Progenitor cell of endocrine pancreas (in vitro differentiated cells): ENCODE measurements at places on chromosomes 4 and X.

GRCh38 chr4:69522554-69522953 lies 26.8 kb upstream of the UGT2B4 start:
- H3K4me3 ChIP-seq, result no peak overlapping the region
- H3K4me1 ChIP-seq, result peaks cover 17% of the 10 kb centered on the region
- H3K36me3 ChIP-seq, result no peaks in the 10 kb centered on the region
- H3K27ac ChIP-seq, result no peak overlapping the region
- H3K27me3 ChIP-seq, result no peaks in the 10 kb centered on the region
- DNase-seq, result no peak

GRCh38 chrX:124488412-124489161 lies 142.2 kb downstream of the SH2D1A start:
- no peak overlapping the region for H3K27ac ChIP-seq
- H3K27me3 ChIP-seq, result no peaks in the 10 kb centered on the region
- no peak overlapping the region for H3K4me3 ChIP-seq

- H3K4me3 ChIP-seq, result no peak overlapping the region
- no peaks in the 10 kb centered on the region for H3K36me3 ChIP-seq
- H3K27ac ChIP-seq, result no peak overlapping the region
- no peak for DNase-seq
- H3K27me3 ChIP-seq, result no peaks in the 10 kb centered on the region
Measured at GRCh38 chrX:44828008-44828605, 15.7 kb upstream of the DUSP21 start.

- peaks cover 16% of the 10 kb centered on the region for H3K27me3 ChIP-seq
- H3K27ac ChIP-seq, result no peak overlapping the region
- no peaks in the 10 kb centered on the region for H3K4me1 ChIP-seq
- no peak for DNase-seq
- H3K36me3 ChIP-seq, result peaks cover 8% of the 10 kb centered on the region
- peak overlapping the region; percentile 82 for H3K4me3 ChIP-seq
Measured at GRCh38 chrX:12790885-12791256, 341 bp upstream of the PRPS2 start.

DNA sequence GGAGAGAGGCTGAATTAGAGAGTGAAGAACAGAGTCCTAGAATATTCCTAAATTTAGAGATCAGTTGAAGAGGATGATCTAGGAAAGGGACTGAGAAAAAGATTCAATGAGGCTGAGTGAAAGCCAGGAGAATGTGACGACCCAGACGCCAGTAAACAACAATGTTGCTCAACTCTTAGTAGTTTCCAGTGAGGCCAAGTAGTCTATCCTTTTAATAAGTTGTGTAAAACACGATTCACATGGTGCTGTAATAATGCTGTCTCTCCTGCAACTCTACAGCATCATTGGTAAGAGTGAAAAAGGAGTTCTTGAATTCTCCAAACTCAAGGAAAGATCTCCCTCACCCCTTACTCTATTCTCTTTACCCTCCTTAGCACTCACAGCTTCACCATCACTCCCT lies 140.3 kb downstream of the CFAP299 start:
- no peak overlapping the region for H3K27ac ChIP-seq
- H3K4me3 ChIP-seq, result no peak overlapping the region
- no peaks in the 10 kb centered on the region for H3K36me3 ChIP-seq
- H3K4me1 ChIP-seq, result peaks cover 9% of the 10 kb centered on the region
- DNase-seq, result no peak

DNA sequence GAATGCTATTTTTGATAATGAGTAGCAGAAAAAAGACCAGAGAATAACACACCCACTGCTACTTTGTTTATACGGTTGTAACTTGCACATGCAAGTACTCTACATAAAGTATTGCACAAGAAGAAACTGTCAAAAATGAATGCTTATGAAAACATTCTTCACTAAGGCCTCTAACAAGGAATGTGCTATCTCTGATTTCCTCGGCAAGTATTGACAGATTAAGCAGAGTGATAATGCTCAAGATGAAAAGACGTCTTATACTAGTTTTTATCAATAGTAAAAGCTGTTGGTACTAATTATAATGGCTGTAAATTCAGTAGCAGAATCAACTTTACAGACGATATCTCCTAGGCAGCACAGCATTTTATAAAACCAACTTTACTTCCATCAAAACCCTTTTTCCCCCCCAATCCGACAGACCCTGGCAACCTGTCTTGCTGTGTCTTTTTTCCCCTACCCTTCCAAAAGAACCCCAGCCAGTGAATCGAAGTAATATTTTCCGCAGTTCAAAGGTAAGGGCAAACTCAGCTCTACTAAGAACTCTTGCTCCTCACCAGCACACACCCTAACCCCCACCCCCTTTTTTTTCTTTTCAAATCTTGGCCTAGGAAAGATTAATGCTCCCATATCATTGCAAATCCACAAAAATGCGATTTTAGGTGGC lies 1.5 kb downstream of the FRYL start:
- H3K4me3 ChIP-seq, result peak overlapping the region; percentile 94
- no peaks in the 10 kb centered on the region for H3K27me3 ChIP-seq
- peaks cover 37% of the 10 kb centered on the region for H3K4me1 ChIP-seq

DNA sequence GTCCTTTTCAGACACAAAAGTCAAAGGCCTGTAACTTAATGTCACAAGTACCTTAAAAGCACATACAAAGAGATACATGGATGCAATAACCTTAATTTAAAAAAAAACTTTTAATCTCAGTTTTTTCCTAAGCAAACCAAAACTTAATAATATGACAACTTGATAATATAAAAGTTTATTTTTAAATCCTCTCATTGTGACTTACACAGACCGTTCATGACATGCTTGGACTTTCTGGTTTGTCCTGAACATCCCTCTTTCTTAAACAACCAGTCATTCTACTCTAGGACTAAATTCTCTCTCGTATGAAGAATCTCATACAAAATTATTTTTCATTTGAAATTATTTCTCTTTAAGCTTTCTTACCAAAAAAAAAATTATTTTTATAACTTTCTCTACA lies 43.1 kb upstream of the CYP2U1 start:
- no peaks in the 10 kb centered on the region for H3K27me3 ChIP-seq
- peaks cover 2% of the 10 kb centered on the region for H3K4me1 ChIP-seq
- DNase-seq, result no peak

DNA sequence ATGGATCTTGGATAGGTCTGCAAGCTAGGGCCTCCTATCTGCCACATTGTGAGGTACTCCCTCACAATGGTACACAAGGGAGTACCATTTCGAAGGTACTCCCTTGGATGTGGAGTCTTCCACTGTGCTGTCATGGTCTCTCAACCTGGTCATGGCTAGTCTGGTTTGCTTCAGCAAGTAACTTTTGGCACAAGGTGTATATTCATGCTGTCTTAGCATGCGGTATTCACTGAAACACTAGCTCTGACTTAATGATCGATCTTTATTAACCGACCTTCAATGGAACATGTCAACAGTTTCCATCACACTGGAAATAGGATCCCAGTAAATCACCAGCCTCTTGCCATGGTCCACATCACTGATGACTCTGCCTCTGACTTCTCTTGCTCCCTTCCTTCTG lies 77.5 kb upstream of the HS3ST1 start:
- no peak for DNase-seq
- H3K27ac ChIP-seq, result no peak overlapping the region
- peaks cover 8% of the 10 kb centered on the region for H3K4me1 ChIP-seq
- H3K4me3 ChIP-seq, result no peak overlapping the region

DNA sequence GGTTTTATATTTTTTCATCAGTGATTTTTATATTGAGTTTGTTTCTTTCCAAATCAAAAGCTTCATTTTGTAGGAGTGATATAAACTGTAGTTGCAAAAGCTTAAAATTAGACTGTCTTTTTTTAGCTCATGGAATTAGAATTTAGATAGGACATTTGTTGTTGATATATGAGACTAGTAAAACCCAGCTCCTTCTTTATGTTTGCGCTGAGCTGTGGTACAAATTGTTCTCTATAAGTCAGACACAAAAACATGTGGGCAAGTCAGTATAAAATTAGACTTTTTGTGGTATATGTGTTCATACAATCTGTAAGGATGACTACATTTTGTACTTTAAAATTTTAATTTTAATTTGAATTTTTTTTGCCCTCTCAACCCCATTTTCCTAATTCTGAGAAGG lies 18.3 kb downstream of the FHIP1A start:
- H3K36me3 ChIP-seq, result peaks cover 2% of the 10 kb centered on the region
- H3K27ac ChIP-seq, result no peak overlapping the region
- H3K4me3 ChIP-seq, result no peak overlapping the region
- no peak for DNase-seq
- peaks cover 30% of the 10 kb centered on the region for H3K4me1 ChIP-seq

DNA sequence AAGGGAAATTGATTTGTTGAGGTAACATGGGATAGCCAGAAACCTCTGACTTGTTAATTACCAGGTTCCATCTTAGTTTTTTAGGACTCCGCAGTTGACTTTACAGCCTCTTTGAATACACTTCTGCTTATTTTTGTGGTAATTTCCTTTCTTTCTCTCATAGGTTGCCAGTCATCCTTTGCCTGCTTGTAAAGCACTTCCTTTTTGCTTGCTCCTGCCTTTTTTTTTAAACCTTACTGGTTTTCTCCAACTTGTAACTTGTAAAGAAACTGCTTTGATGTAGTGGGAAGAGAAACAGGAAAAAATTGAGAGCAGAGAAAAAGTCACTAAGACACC lies 2.6 kb downstream of the PGK1 start:
- H3K4me1 ChIP-seq, result peaks cover 26% of the 10 kb centered on the region
- no peak overlapping the region for H3K27ac ChIP-seq
- no peaks in the 10 kb centered on the region for H3K27me3 ChIP-seq
- peaks cover 8% of the 10 kb centered on the region for H3K36me3 ChIP-seq

DNA sequence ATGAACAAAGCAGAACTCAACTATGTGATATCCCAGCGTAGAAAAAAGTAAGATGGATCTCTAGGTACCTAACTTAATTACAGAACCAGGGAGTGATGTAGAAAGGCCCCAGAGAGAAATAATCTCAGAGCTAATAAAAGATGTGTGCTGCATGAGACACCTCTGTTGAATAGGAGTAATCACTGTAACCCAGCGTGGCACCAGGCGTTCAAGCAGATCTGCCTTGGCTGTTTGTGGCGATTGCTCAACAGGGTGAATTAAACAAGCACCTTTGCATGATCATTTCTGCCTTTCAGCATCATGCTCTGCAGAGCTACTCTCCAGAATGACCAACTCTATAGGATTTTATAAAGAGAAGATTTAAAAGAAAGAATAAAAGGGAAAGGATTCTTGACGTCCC lies 81.7 kb upstream of the KCNIP4 start:
- H3K27me3 ChIP-seq, result no peaks in the 10 kb centered on the region
- H3K36me3 ChIP-seq, result no peaks in the 10 kb centered on the region
- no peak overlapping the region for H3K27ac ChIP-seq
- H3K4me3 ChIP-seq, result no peak overlapping the region
- no peak for DNase-seq

- no peak overlapping the region for H3K4me3 ChIP-seq
- H3K27me3 ChIP-seq, result peaks cover 13% of the 10 kb centered on the region
- H3K36me3 ChIP-seq, result no peaks in the 10 kb centered on the region
Measured at GRCh38 chr4:76011700-76012387, 4.5 kb upstream of the CXCL9 start.

- no peak overlapping the region for H3K4me3 ChIP-seq
- no peaks in the 10 kb centered on the region for H3K27me3 ChIP-seq
- no peak for DNase-seq
- no peak overlapping the region for H3K27ac ChIP-seq
- no peaks in the 10 kb centered on the region for H3K4me1 ChIP-seq
Measured at GRCh38 chr4:138320831-138321230, 78.7 kb upstream of the SLC7A11 start.

GRCh38 chr4:117063961-117064696 lies 21.2 kb downstream of the TRAM1L1 start:
- H3K36me3 ChIP-seq, result no peaks in the 10 kb centered on the region
- H3K4me1 ChIP-seq, result peaks cover 3% of the 10 kb centered on the region
- no peak overlapping the region for H3K27ac ChIP-seq
- H3K27me3 ChIP-seq, result no peaks in the 10 kb centered on the region

DNA sequence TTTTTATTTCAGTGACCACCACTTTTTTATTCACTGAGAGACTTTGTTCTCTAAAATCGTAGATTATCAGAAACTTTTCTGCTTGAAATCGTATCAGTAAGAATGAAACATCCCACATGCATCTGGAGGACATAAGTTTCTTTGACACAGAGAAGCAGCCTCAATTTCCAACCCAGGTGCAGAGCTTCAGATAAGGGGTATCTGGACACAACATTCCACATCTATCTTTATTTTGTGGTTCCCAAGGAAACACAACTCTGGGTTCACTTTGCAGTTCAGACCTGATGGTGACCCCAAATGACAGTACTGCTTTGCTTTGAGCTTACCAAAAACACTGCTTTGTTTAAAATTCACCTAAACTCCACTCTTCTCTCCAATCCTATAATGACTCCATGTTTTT lies 1.3 kb upstream of the CLCN5 start:
- no peak overlapping the region for H3K4me3 ChIP-seq
- H3K27me3 ChIP-seq, result no peaks in the 10 kb centered on the region
- no peaks in the 10 kb centered on the region for H3K36me3 ChIP-seq
- peaks cover 9% of the 10 kb centered on the region for H3K4me1 ChIP-seq

- no peak overlapping the region for H3K4me3 ChIP-seq
- DNase-seq, result no peak
- no peaks in the 10 kb centered on the region for H3K27me3 ChIP-seq
- peaks cover 12% of the 10 kb centered on the region for H3K4me1 ChIP-seq
Measured at GRCh38 chr4:139942241-139942640, 211.7 kb downstream of the MAML3 start.

DNA sequence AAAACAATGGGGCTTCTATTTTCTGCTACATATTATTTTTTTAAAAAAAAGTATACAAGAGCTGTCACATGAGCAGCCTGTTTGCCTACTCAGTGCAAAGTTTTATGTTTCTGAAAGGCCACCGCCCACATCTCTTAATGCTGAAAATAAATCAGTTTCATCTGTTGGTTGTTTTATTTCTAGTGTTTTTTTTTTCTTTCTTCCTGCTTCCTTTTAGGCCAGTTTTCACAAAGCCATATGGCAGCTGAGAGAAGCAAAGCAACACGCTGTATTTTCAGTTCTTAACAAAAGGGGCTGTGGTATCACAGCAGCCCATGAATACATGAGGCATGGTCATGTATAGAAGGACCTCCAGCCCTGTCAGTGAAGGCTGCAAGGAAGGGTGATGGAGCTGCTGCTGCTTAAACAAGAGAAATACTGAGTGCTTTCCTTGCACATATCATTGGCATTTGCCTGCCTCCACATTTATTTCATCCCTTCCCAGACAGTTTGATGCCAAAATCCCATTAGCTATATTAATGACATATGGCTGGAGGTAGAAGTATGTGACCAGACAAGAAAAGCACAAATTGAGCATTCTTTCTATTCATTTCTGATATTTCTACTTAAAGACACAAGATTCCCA lies 172.5 kb downstream of the PCDH18 start:
- DNase-seq, result no peak
- no peak overlapping the region for H3K4me3 ChIP-seq
- no peaks in the 10 kb centered on the region for H3K4me1 ChIP-seq
- no peak overlapping the region for H3K27ac ChIP-seq
- H3K27me3 ChIP-seq, result no peaks in the 10 kb centered on the region

GRCh38 chr4:152606753-152607152 lies 70.9 kb upstream of the FBXW7 start:
- DNase-seq, result no peak
- no peak overlapping the region for H3K4me3 ChIP-seq
- H3K27ac ChIP-seq, result no peak overlapping the region
- H3K36me3 ChIP-seq, result no peaks in the 10 kb centered on the region
- peaks cover 16% of the 10 kb centered on the region for H3K4me1 ChIP-seq
